Fibroblast of skin of left quadriceps (primary cell): ENCODE measurements at places on chromosomes 2 and 18.

DNA sequence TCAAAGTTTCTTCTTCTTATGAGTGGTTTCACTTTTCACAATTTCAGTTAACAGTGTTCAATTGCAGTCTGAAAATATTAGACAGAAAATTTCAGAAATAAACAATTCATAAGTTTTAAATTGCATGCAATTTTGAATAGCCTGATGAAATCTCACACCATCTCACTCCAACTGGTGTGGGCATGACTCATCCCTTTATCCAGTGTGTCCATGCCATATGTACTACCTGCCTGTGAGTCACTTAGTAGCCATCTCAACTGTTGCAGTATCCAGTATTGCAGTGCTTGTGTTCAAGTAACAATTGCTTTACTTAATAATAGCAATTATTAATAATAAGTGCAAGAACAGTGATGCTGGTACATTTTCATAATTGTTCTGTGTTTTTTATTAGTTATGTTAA is 1202.5 kb downstream of the DSC3 start:
- peak; percentile 16 for DNase-seq

DNA sequence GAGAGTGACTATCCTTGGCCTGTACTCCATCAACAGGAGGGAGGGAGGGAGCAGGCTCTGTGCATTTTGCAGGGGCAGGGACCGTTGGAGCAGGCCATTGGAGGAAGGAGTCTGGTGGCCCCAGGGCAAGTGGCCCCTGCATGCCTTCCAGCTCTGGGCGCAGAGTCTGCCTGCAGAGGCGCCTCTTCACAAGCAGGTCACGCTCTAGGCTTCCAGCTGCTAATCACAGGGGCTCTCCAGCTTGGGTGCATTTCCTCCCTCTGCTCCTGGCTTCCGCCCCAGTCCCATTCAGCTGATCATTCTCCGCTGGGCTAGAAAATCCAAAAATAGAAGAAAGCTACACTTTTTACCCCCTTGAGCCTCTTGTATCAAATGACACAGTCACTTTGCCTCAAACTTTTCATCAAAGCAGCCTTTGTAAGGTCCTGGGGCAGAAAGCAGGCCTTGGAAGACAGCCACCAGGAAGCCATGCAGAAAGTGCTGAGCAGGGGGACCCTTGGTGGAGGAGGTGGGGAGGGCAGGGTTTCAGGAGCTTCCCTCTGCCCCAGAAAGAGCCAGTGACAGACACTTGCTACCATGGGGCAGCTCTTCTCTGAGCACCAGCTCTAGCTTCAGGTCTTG is 11.3 kb downstream of the TMEM247 start:
- DNase-seq: peak; percentile 4

DNA sequence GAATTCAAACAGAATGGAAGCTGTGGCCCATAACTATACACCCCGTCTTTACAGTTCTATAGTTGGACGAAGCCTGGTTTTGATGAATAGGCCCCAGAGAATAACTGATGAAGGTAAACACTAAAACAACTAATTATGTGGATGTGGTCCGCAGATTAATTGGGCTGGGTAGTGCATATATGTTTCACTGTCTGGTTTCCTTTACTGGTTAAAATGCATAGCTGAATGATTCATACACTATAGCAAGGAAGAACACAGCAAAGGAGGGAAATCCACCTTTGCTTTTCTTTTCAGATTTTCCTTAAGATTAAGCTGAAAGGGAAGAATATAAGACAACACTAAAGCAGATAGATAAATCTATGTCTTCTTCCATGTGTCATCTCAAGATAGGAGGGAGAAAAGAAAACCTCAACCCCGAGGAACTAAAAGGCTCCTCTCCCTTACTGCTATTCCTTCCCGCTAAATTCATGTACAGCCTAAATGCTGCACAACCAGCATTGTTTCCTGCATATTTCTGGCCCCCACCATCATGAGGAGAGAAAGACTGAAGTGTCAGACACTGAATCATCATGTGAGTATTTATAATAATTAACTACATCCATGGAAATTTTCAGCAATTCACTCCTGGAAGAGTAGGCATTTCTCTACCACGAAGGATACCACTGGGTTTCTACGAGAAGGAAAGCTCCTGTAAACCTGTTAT is 297.1 kb upstream of the CCDC68 start:
- peak; percentile 60 for DNase-seq

DNA sequence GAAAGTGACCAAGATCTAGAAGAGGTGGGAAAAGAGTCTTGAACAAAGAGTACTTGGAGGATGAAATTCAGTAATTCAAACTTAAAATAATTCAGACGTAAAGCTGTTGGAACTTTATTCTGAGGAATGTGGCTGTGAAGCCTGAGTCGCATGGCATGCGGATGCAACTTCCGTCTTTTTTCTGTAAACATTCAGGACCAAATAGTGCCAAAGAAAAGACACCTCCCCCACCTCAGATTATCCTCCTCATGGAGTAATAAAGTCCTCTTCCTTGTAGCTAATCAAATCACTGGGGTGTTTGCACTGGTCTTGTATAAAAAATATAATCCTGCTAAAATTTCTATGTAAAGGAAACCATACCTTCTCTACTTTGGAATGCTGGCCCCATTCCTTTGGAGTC is 790.4 kb downstream of the TSN start:
- DNase-seq: no peak

DNA sequence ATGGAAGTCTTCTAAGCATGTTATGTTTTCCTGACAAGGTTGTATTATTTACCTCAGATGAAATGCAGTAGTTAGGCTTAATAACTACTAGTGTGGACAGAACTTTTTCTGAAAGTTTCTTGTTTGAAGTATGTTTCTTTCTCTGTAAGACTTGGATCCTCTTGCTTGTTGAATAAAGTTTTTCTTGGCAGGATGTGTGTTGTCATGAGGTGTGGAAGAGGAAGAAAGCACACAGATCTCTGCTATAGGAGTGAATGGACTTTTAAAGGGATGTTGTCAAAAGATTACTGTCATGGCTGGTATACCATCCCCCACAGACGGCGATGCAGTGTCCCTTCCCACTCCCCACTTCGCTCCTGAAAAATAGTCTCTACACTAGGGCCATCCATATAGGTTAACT is 2.6 kb downstream of the CAB39 start:
- no peak for DNase-seq

DNA sequence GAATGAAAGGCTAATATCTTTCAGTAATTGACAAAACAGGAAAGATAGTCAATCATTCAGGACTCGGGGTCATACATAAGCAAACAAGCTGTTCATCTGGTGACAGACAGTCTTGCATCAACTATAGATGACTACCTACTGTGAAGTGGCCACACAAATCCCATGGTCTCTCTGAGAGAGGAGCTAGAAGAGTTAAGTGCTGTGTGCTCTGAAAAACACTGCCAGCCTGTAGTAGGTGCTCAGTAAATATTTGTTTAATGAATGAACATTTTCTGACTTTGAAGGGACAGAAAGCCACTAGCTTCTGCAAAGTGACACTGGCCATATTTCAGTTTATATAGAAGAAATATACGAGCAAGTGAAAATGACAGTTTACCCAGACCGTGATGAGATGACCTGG is 184.0 kb upstream of the CHAC2 start:
- no peak for DNase-seq

DNA sequence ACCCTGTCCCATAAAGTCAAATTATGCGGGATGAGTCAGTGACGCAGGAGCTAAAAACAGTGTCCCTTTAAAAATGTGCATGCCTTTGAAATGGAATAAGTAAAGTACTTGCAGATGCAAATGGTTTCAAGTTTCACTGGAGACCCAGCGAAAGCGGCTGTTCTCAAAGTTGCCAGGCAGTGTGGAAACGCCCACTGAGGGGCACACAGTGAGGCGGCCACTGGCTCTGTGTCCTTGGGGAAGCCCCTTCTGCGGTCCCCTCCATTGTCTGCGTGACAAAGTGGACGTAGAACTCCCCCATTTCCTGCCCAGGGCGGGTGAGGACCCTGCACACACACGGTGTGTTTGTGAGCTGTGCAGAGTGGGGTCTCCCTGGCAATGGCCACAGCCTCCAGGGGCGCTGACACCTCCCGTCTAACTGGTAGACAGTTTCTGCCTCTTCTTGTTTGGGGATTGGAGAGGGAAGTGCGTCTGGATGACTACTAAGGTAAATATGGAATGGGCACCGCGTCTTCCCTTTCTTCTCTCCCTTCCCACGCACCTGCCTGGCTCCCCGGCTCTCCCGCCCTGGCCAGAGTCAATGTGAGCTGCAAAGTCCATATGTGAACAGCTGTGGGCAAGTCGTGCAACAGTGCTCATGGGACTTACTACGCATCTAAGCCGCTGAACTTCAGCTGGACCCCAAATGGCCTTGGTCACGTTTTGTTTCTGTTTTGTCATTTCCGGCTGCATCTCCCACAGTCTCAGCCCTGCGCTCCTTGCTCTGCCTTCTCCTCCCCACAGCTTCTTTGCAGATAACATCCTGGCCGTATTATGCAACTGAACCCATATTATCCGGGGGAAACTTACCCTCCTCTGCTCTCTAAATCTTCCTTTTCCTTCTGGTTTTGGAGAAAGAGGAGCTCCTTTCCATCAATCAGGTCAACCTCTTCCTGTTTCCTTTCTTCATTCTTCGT is 33.7 kb upstream of the ZNF516 start:
- no peak for DNase-seq

DNA sequence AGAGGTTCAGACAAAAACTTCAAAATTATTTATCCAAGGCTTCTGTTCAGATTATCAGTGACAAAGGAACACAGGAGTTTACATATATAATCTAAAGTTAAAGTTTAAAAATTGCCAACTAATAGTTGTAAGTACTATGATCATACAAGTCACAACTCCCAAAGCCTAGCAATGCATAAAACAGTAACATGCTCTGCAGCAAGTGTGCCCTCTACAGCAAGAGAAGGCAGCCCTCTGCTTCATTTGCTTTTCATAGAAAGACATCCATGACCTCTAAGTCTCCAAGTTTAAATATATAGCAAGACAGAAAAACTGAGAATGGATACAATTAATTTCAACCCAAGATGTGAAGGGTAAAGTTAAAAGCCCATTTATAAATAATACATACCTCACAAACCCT is 13.3 kb downstream of the RAB1A start:
- no peak for DNase-seq

GRCh38 chr2:204529795-204530463 is 15.3 kb upstream of the PARD3B start:
- DNase-seq: no peak

DNA sequence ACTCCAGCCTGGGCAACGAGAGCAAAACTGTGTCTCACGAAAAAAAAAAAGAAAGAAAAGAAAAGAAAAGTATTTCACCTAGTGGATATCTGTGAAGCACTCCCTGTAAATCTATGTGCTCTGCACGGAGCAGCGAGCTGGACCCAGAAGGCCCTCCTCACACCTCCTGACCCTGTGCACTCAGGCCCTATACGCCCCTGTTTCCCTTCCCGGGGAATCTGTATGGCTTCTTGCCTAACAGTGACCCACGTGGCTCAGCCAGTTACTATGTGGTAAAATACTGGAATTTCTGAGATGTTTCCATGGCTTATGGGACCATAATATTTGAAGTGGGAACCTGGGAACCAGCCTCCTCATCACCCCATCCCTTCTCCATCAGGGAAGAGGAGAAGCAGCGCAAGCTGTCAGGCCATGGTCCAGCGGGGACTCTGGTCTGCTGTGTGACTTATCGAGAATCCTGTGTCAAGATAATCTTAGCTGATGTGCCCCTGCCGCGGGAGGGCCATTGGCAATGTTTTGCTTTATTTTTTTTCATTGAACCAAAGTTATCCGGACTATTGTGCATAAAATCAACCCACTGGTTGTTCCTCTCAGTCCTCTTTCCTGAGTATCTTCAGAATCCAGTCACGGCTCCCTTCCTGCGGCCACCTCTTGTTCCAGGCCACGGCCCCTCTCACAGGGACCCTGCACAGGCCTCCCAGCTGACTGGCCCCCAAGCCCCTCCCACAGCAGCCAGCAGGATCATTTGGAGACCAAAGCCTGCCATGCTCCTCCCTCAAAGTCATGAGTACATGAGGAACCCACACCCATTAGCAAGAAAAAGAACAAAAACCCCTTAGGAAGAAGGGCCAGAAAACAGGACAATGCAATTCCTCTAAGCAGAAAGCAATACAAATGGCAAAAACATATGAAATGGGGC is 30.6 kb downstream of the SDC1 start:
- no peak for DNase-seq

GRCh38 chr2:206443735-206444527 is 599 bp downstream of the ADAM23 start:
- DNase-seq: no peak

DNA sequence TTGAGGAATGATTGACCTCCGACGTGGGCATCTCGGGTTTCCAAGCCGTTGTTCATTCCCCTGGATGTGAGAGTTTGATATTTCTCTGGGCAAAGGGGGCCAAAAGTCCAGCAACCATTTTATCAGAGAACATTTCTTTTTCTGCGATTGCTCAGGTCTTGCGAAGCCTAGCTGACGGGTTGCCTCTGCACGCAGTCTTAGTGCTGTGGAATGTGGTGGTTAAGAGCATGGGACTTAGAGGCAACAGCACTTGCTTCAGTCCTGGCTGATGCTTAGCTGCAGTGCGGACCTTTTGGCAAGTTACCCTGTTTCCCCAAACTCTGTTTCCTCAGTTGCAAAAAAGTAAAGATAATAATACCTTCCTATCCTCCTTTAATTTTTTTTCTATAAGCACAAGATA is 45.0 kb downstream of the FAP start:
- DNase-seq: no peak

DNA sequence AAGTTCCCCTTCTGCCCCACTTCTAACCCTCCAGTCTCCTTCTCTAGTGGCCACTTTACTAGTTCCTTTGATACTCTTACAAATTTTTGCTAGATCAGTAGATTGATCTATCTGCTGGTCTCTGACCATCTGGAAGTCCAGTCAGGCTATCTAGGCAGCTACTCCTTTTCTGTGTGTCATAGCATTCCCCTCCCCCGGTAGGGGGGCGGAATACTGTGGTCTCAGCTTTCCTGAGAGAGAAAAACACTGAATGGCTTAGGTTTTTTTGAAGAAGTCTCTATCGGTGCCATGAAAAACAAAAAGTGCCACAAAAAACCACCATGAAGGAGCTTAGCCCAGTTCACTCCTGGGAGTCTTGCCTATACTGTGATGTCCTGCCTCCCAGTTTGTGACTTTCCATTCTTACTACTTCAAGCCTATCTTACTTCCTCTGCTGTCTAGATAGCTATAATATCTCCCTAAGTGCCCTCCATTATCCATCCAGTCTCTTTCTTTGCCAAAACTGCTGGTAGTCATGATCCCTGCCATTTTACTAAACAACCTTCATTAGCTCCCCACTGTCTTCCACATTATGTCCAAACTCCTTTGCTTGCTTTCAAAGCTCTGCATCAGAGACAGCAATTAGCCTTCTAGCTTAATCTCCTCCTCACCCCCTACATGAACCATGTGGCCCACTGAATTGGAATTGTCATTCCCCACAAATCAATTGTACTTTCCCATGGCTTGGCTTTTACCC is 29.9 kb downstream of the TPGS2 start:
- DNase-seq: no peak

- DNase-seq: no peak
These were observed 509.5 kb downstream of the EIPR1 start for GRCh38 chr2:2868085-2868484.

GRCh38 chr2:219461047-219461514 is 26.4 kb downstream of the SPEG start:
- no peak for DNase-seq
